GM23248 (cell line): ENCODE measurements at places on chromosomes 5 and 9. TPM values are rescaled to one million over a fixed set of nuclear protein-coding genes. Genes with fewer than 3 reads are reported as not detected.

Gene GARIN3
- not detected in 2 replicates for total RNA-seq

Gene ADAMTS12
- 10.1 and 11.5 TPM in 2 replicates for total RNA-seq

GRCh38 chr5:123124859-123125595 is 36.0 kb downstream of the PRDM6 start:
- DNase-seq = peak; percentile 80

DNA sequence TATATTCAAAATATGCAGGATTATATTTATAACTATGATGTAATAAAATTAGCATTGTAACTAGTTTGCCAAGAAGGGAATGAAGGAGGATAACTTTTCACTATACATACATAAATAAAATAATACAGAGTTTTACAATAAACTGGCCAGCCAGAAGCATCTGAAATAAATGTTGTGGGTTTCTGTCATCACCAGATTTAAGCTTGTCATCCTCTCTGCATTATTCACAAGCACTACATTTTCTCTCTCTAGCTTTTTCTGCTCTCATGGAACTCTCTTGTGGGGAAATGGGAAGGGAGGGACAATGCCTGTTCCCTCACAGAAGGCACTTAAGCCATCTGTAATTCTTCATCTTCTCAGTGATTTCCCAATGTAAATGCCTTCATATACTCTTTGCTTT is 626.8 kb downstream of the SEMA5A start:
- DNase-seq = no peak

GRCh38 chr5:40687321-40687720 is 7.6 kb downstream of the PTGER4 start:
- DNase-seq = no peak

Gene PCDHB7
- total RNA-seq = 0.65 and 0.89 TPM in 2 replicates

DNA sequence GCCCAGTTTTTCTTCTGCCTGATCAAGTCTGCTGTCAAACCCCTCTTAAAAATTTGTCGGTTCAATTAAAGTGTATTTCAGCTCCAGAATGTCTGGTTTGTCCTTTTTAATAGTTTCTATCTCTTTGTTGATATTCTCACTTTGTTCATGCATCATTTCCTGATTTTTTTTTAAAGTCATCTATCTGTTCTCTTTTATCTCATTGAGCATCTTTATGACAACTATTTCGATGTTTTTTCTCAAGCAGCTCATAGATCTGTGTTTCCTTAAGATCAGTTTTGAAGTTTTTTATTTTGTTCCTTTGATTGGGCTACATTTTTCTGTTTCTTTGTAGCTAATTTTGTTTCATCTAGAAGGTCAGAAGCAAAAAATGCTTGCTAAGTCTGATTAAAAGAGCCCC is 53.7 kb downstream of the FGD3 start:
- no peak for DNase-seq

DNA sequence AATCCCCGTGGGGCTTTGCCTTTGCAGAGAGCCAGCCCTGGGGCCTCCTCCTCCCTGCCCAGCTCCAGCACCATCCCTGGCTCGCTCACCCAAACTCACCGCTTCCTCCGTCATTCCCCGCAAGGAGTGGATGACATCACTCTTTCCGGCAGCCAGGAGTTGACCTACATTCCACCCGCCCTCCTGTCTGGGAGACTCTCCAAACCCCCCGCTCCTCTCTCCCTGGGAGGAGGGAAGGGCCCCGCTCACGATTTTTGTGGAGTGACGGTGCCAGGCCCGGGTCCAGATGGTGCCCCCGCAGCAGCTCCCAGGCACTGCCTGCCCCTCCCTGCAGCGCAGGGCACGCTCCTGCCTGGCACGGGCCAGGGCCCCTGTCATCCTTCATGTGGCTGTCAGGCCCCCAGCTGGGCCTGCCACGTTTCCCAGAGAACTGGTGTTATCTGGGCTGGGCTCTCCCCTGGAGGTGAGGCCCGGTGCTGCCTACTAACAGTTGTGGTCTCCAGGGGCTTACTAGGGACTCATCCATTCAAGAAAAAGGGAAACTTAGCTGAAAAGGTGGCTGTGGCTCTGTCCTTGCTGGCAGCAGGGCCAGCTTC is 52.3 kb downstream of the NTNG2 start:
- peak; percentile 95 for DNase-seq

Gene MLANA
- not detected in 2 replicates for total RNA-seq

DNA sequence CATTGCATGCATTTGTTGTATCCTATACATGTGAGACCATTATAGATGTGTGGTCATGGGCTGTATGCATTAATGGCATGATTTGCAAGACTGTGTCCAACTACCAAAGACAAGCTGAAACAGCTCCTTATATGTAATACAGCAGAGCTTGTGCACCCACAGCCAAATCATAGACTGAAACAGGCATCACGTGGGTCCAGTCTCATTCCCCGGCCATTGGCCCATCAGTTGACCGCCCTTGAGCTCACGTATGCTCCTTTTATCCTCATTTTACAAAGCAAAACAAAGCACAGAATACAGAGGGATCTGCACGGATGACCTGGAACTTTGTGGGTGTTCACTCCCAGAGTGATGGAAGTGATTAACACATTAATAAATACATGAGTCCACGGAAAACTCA is 109.1 kb downstream of the ROR2 start:
- no peak for DNase-seq

DNA sequence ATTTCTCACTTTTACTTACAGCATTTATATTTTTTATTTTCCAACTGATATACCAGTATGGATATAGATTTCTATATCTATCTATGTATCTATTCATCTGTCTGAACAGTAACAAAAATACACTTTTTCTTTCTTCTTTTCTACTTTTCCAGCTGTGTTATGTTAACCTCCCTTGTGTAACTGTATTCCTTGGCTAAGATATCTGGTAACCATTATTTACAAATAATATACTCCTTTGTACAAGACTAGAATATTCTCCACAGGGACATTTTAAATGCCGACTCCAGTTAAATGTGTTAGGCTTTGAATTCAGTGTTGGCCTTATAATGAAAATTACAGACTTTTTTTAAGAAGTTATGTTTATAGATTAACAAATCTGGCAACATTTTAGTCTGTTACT is 168.7 kb downstream of the XRCC4 start:
- DNase-seq = no peak

- DNase-seq = peak; percentile 13
Measured at GRCh38 chr5:56356121-56356835, 123.1 kb upstream of the ANKRD55 start.

GRCh38 chr5:74430631-74431289 is 209.8 kb downstream of the ENC1 start:
- no peak for DNase-seq

DNA sequence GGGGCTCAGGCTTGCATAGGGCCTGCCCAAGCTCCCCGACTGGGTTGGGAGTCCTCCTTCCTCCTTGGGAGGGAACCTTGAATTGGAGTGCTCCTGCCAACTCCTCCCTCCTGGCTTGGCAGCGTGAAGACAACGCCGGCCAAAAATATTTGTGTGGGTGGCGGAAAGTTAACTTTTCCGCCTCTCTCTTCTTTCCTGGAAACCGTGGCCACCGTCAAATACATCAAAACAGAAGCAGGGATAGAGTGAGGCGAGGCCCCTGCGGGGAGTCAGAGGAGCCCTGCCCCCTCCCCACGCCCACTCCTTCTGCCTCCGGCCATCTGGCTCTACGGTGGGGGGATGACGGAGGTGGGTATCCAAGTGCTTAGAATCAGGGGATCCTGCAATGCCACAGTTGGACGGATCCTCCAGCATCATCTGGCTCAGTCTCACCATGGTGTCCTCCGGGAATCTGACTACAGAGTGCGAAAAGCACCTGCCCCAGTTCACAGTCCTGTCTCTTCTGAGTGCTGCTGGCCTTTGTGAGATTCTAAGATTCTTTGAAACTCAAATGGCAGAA is 25.2 kb upstream of the SYNPO start:
- DNase-seq = peak; percentile 83

Gene AMBP
- not detected in 2 replicates for total RNA-seq

- no peak for DNase-seq
Measured at GRCh38 chr9:120242116-120242811, 337.7 kb downstream of the CDK5RAP2 start.
